ENCODE measurements at places on chromosomes 6 and 20.

DNA sequence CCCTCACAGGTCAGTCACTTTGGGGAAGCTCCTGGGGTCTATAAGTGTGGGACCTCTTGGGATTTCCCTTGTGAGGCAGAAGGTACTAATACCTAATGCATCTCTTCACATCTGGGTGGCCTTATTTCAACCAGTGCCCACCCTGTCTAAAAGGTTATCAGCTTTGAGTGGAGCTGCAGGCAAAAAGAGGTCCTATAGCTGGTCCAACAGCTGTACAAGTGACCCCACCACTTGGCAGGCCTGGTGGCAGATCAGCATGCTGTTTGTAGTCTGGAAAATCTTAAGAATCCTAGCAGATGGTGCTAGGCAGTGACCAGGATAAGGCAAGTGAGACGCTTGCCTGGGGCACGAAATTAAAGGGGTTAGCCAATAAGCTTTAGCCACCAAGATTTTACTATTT, 51.6 kb upstream of the GTSF1L start:
- DNase-seq, result no peak

DNA sequence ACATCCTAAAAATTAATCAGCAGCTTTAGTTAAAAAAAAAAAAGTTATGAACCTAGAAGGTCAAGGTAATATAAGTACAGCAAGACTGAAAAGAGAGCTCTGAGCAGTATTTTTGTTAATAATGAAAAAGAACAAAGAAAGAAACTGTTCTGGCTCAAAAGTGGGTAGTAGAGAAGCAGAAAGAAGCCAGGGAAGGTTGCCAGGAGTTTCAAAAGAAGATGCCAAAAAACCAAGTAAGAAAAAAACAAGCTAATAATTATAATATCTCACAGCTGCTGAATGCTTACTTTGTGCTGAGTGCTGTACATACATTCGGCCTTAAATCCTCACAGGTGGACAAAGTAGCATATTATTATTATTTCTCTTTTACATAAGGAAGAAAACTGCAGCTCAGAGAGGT, 31.9 kb downstream of the NRSN1 start:
- DNase-seq, result no peak

- no peak for DNase-seq
These were observed 193.1 kb upstream of the SIM1 start for GRCh38 chr6:100657678-100658330.

DNA sequence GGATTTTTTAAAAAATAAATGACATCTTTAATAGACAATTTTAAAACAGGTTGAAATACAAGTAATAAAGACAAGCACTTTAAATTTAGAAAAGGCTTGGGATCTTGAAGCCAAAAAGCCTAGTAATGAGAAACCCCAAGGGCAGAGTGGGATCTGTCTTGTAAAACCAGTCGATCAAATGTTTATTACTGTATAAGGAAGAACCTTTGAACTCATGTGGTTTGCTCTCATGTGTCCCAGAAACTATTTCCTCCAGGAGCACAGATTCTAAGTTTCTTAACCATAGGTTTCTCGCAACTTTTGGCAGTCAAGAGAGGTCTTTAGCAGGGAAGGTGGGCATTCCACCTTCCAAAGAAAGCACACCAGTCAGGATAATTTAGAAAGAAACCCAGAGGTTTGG, 541.7 kb upstream of the BTBD3 start:
- DNase-seq, result no peak

DNA sequence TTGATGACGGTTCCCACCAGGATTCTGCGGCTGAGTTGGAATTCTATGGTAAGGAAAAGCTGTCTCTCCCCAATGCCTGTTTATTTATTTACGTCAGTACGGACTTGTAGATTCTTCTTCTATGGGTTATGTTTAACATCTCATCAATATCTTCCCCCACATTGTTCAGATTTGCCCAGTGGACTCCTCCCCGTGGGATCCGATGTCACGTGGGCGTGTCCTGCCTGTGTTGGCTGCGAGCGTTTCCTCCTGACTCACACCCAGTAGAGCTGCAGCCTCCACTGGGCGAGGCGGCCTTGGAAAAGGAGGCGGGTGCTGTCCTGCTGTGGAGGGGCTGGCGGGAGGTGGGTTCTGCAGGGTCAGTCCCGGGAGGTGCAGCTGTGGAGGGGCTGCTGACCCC, 46.8 kb upstream of the SLCO4A1 start:
- no peak for DNase-seq

DNA sequence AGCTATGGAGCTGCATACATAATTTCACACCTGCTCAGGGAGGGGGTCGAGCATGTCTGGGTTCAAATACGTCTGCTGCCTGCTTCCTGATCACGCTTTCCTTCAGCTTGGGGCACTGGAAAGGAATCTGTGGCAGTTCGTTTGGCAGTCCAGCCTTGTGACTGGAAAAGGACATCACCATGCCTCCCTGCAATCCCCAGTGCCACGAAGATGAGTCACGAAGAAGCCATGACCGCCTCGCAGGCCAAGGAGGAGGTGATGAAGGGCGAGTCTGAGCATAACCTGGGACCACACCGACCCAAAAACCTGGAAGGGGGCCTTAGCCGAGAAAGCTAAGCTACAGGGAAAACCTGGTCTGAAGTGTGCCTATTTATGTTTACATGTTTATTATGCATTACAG, 13.1 kb downstream of the JAG1 start:
- DNase-seq, result no peak

DNA sequence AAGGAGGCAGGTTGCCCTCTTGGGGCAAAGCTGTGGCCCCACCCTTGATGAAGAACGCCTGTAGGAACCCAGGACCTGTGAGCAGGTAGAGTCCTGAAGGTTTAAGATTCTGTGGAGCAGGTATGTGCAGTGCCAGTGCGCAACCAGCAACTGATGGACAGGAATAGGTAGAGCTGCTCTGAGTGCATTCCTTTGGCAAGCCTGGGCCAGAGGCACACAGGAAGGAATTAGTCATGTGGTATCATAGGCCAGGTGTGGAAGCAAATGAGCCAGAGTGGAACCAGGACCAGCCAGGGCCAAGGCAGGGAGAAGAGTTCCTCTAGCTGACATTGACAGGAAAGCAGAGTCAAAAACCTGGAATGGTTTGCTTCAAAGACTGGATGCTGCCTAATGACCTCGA, 1.4 kb upstream of the KHDC1 start:
- no peak for DNase-seq

DNA sequence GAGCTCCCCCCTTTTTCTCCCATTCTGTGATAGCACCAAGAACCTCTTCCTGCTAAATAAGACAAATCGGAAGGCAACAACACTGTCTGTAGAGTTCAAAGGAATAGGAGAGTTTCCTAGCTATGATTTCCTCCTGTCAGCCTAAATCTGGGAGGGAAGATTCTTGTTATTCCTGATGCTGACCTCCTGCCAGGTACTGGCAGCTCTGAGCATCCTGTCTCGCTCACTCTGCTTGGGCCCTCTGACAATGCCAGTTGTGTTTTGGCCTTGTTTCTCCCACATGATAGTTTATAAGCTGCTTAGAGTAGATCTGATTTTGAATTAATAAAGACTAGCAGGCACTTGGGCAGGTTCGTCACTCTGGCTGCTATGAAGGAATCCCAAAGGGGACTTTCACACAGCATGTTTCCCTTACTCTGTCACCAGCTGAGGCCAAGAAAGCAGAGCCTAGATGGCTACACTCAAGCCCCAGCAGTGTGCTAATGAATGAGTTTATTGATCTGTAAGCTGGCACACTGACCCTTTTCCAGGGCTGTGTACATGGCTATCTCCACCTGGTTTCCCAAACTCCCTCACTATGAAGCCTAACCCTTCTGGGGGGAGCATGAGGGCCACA, 52.3 kb downstream of the UQCC1 start:
- DNase-seq, result no peak

DNA sequence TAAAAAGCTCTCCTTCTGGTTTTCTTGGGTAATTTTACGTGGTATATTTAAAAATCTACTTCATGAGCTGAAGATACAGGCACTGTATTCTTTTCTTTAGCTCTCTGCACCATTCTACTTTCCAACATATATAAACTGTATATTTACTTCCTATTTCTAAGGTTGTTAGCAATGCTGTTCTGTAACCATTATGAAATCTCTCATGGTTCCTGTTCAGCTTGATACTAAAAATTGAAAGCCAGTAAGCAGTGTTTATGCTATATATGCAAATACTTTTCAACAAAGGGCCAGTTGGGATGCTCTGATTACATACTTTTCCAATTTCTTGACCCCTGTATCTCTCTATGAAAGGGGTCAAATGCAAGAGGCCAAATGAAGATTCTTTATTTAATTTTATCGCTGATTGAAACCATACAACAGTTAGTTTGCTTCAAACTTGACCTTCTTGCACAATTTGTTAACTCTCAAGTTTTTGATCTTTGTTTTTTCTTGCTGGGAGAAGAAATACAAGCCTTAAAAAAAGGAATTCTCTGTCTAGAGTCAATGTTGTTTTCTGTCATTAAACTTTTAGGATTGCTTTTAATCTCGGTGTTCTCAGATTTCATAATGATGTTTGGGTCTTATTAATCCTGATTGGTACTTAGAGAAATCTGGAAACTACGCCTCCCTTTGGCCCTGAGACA, 223.2 kb downstream of the PRL start:
- DNase-seq, result no peak

- no peak for DNase-seq
These were observed 1.3 kb upstream of the UNC5CL start for GRCh38 chr6:41040101-41040939.

- DNase-seq, result no peak
These were observed 65.6 kb upstream of the PHACTR2 start for GRCh38 chr6:143612186-143612585.

GRCh38 chr20:5919626-5920544, 30.4 kb downstream of the TRMT6 start:
- DNase-seq, result no peak

GRCh38 chr6:80541181-80541580, 434.7 kb downstream of the BCKDHB start:
- no peak for DNase-seq
